Anterior cingulate cortex (tissue), 58 donors: ENCODE measurements at places on chromosomes 7 and 10.

DNA sequence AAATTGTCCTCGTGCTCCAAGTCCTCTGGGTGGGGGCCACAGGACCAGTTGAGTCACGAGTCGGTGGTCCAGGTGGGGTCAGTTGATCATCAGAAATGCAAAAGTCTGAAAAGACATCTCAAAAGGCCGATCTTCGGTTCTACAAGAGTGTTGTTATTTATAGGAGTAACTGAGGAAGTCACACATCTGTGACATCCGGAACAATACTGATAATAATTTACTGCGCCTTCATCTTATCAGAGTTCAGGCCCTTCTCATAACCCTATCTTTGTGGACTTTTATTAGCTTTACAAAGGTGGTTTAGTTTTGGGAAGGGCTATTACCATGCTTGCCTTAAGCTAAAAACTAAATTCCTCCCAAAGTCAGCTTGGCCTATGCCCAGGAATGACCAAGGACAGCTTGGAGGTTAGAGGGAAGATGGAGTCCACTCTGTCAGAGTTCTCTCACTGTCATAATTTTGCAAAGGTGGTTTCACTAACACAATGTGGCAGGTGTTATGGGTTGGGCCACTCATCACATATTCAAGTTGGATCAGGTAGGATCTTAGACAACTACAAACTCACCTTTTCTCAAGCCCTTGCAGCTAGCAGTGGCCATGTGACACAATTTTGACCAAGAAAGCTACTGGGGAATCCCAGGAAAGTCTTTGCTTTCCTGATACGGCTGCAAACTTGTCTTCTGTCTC, 54.7 kb upstream of the CHST3 start:
- DNase-seq = no peak

DNA sequence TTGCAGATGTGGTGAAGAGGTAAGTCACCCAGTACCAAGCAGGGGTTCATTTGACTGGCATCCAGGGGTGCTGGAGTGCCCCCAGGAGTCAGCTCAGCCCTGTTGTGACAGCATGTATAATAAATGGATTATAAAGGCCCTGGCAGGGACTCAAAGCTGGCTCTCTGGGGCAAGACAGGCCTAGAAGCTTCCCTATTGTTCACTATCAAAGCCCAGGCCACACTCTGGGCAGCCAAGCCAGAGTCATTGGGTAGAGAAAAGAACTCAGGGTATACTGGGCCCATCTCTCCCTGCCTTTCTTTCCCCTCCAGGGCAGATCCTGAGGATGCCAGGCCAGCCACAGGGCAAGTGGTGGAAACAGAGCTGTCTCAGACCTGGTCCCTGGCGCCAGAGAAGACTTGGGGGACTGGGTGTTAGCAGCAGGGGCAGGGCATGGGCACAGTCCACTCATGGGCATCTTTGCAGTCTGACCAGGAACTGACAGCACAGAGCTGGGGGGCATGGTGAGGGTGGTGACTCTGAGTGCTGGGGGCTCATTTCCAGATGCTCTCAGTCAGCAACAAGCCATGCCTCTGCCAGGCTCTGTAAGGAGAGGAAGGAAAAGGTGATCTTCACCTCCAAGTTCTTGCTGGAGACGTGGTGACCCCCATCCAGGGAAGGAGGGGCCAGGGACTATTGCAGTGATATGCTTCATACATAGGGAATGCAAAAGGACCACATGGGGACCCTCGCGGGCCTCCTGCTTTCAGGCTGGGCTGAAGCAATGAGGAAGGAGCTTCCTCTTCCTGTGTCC, 11.7 kb downstream of the RBP3 start:
- no peak for DNase-seq

DNA sequence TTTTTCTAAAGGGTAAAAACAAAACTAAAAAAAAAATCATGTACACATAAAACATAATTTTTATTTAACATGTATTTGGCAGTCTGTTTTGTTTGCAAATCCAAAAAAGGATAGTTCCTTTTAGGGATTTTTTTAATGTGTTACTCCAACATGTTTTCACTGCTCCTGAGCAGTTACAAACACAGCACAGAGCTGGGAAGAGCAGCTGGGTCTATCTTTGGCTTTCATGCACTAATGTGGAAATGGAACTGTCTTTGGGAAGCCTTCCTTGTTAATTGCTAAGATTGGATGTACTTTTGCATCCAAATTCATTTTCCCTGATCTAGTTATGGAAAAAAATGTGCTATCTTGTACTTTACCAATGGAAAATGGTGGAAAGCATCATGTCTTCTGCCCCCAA, 1035.1 kb downstream of the CNTNAP2 start:
- DNase-seq = no peak

DNA sequence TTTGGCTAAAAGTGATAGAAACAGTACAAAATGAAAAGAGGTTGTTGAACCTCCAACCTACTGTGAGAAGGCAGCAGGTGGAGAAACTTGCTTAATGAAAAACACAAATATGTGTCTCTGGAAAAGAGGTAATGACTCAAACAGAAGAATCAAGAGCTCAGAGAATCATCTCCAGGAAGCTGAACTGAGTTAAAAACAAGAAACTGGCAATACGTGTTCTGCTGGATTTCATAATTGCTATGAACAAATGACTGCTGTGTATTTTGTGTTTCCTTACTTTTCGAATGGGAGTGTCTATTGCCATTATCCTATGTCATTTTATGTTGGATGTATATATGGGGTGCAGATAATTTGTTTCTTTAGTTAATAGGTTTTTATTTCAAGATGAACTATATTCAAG, 401.1 kb downstream of the DGKB start:
- no peak for DNase-seq

- DNase-seq = no peak
Measured at GRCh38 chr10:27744802-27745731, 552 bp downstream of the MKX start.
